ENCODE measurements at places on chromosomes 2 and 18. TPM values are rescaled to one million over a fixed set of nuclear protein-coding genes. Genes with fewer than 3 reads are reported as not detected.

- H3K4me3 ChIP-seq: no peak overlapping the region
- no peaks in the 10 kb centered on the region for H3K27me3 ChIP-seq
- H3K36me3 ChIP-seq: no peaks in the 10 kb centered on the region
- no peaks in the 10 kb centered on the region for H3K4me1 ChIP-seq
- no peak overlapping the region for H3K27ac ChIP-seq
These were observed 344.0 kb upstream of the DDX18 start for GRCh38 chr2:117470311-117471095.

DNA sequence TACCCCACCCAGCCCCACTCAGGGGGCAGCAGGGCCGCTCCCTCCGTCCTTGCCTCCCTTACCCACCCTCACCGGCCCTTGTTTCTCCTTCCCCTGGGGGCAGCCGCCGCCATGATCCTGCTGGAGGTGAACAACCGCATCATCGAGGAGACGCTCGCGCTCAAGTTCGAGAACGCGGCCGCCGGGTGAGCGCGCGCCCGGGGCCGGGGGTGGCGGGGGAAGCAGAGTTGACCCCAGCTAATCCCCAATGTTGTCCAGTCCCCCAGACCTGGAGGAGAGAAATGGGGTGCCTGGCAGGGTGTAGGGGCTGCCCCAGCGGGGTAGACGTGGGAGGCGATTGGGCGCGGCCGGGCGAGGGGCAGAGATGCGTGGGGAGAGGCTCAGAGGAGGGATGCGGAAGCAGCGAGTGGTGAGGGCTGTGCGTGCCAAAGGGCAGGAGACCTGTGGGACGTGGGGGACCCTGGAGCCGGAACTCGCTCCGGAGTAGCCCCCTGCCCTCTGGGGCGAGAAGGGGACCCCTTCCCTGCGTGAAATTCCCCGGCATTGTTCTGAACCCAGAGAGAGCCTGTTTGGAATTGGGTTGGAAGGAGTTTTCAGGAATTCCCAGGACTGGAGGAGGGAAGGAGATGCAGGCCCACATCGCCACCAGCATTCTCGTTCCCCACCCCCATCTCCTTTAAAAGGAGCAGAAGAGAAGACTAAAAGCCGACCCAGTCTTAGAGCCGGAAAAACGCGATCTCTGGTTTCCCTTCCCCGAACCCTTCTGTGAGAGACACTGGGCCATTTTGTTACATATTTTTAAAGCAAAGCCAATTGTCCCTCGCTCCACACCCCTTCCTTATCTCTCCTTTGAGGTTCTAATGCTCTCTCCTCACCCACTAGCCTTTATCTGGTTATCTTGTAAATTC lies 625 bp downstream of the ARPC2 start:
- H3K4me3 ChIP-seq: peak overlapping the region; percentile 62
- H3K4me1 ChIP-seq: peaks cover 46% of the 10 kb centered on the region
- H3K27me3 ChIP-seq: no peaks in the 10 kb centered on the region
- DNase-seq: peak; percentile 85
- H3K36me3 ChIP-seq: peaks cover 10% of the 10 kb centered on the region

- H3K4me1 ChIP-seq: no peaks in the 10 kb centered on the region
- H3K4me3 ChIP-seq: no peak overlapping the region
- DNase-seq: no peak
- no peak overlapping the region for H3K27ac ChIP-seq
- H3K27me3 ChIP-seq: no peaks in the 10 kb centered on the region
- H3K36me3 ChIP-seq: no peaks in the 10 kb centered on the region
These were observed 385.1 kb upstream of the POU3F3 start for GRCh38 chr2:104468846-104469245.

ADD2 gene
- 2.7 TPM for total RNA-seq

DNA sequence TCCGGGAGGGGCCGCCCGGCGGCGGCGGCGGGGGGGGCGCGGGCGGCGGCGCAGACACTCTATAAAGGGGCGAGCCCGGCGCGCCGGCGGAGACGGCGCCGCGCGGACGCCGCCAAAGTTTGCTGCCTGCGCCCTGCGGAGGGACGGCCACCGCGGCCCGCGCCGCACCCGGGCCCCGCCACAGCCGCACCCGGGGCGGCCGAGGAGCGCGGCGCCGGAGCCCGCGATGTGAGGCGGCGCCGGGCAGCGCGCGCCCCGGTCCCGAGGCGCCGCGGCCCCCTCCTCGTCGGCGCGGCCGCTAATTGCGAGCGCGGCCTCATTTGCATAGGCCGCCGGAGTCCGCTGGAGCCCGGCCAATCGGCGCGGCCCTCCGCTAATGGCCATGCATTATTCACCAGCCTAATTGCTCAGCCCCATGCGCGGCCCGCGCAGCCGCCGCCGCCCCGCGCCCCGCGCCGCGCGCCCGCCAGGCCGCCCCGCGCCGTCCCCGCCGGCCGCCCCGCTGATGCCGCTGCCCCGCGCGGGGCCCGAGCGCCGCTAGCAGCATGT lies at the start of gene SALL3:
TSS of gene SALL3 (plus strand) at position 89 of the 549 bp plus-strand sequence. CDS start at position 546, 457 bp downstream.
- no peak within 1 kb of the TSS for H3K27ac ChIP-seq
- DNase-seq: no peak
- no peaks in the 10 kb centered on the region for H3K4me1 ChIP-seq
- no peaks in the 10 kb centered on the region for H3K36me3 ChIP-seq
- peaks cover 93% of the 10 kb centered on the region for H3K27me3 ChIP-seq

GRCh38 chr2:4628998-4629501 lies 925.7 kb downstream of the DCDC2C start:
- H3K36me3 ChIP-seq: no peaks in the 10 kb centered on the region
- no peak overlapping the region for H3K4me3 ChIP-seq
- H3K4me1 ChIP-seq: no peaks in the 10 kb centered on the region
- H3K27me3 ChIP-seq: no peaks in the 10 kb centered on the region
- DNase-seq: no peak
- no peak overlapping the region for H3K27ac ChIP-seq

TTL gene
- total RNA-seq: 35.4 TPM

- no peaks in the 10 kb centered on the region for H3K36me3 ChIP-seq
- no peak overlapping the region for H3K27ac ChIP-seq
- no peak for DNase-seq
- no peaks in the 10 kb centered on the region for H3K4me1 ChIP-seq
These were observed 62.8 kb downstream of the ABCB11 start for GRCh38 chr2:168968342-168968741.

- no peak overlapping the region for H3K27ac ChIP-seq
- H3K4me3 ChIP-seq: no peak overlapping the region
- no peak for DNase-seq
These were observed 42.4 kb upstream of the FIGN start for GRCh38 chr2:163778045-163778781.

DNA sequence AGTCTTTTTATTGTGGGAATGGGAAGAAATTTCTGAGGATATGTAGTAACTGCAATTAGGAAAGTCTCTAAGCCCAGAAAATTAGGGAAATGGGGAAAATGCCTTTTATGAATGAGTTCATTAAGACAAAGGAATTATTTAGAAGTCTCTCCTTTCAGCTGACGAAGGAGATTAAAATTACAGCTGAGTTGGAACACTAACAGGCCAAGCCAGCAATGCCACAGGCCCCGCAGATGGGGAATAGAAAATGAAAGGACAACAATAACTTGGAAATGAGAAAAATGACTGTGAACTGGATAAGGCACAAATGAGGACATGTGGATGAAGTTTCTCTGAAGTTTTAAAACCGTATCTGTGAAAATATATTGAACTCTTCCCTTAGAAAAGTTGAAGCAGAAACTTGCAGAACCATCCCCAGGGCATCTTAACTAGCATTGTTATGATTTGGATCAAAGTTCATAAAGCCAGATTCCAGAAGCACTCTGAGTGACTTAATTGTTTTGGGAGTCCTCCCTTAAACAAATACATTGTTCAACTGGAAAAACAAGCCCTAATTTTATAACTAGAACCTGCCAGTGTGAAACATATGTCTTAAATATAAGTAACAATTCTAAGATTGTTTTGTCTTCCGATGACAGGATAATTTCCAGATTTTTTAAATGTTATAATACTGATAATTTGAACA lies 51.3 kb downstream of the C2orf76 start:
- no peaks in the 10 kb centered on the region for H3K27me3 ChIP-seq
- H3K27ac ChIP-seq: peak overlapping the region; percentile 66
- peaks cover 13% of the 10 kb centered on the region for H3K4me1 ChIP-seq
- no peak overlapping the region for H3K4me3 ChIP-seq

FEV gene
- total RNA-seq: not detected

DNA sequence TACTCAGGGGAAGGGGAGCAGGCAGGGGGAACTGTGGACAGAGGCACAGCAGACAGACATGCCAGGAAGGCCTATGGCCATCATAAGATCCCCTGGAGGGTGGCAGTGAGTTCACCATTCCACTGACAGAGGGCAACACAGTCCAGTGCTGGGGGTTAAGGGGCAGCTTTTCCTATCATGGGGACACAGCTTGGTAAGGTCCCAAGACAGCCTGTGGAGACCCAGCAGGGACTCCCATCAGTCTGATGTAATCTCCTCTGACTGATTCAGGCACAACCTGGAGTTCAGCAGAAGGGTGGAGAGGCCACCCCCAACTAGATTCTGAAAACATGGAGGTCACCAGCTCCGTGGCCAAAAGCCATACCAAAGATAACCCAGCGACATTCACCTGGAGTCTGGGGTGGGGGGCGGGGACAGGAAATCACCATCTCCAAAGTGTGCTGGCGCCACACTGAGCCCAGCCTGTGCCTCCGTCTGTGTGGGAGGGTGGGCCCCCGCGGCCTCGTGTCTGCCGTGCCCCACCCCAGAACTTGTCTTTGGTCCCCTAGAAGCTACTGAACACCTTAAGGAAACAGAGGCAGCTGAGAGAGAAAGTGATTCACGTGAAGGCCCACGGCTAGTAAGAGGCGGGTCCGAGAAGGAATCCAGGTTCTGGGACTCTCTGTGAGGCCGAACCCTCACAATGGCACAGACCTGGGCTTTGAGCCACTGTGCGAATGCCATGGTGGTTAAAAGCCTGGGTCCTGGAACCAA lies 28.6 kb downstream of the DNMT3A start:
- no peak overlapping the region for H3K4me3 ChIP-seq
- H3K4me1 ChIP-seq: peaks cover 85% of the 10 kb centered on the region
- no peak overlapping the region for H3K27ac ChIP-seq
- H3K27me3 ChIP-seq: no peaks in the 10 kb centered on the region
- no peak for DNase-seq
- peaks cover 20% of the 10 kb centered on the region for H3K36me3 ChIP-seq

- no peak overlapping the region for H3K4me3 ChIP-seq
- H3K36me3 ChIP-seq: no peaks in the 10 kb centered on the region
- no peaks in the 10 kb centered on the region for H3K27me3 ChIP-seq
- DNase-seq: no peak
These were observed 43.5 kb downstream of the SLC9A2 start for GRCh38 chr2:102662833-102663232.

- no peaks in the 10 kb centered on the region for H3K4me1 ChIP-seq
- no peak overlapping the region for H3K27ac ChIP-seq
- DNase-seq: no peak
- no peaks in the 10 kb centered on the region for H3K36me3 ChIP-seq
- peaks cover 7% of the 10 kb centered on the region for H3K27me3 ChIP-seq
These were observed 176.0 kb downstream of the SMAD2 start for GRCh38 chr18:47754311-47755101.

DNA sequence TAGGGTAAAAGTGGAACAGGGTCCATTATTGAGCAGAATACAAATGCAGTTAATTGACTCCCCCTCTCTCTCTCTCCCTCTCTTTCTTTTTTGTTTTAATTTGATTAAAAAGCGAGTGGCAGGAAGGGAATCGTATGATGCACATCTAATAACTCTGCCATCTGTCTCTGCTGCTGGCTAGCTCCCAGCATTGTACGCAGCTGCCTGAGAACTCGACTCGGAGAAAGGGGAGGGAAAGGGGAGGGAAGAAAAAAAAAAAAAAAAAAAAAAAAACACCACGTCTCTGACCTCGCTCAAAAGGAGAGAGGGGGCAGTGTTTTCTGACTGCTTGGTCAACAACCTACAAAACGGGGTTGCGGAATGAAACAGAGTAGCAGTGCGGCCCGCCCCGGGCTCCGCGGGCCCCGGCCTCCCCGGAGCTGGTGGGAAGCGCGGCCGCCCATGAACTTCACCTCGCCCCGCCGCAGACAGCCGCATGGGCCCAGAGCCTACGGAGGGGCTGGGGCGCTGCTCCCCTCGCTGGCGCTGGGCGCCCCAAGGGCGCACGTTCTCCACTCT lies 265.7 kb downstream of the TCF4 start:
- H3K27ac ChIP-seq: peak overlapping the region; percentile 92
- H3K27me3 ChIP-seq: no peaks in the 10 kb centered on the region
- H3K4me1 ChIP-seq: peaks cover 29% of the 10 kb centered on the region
- DNase-seq: peak; percentile 87

PDE6D gene
- total RNA-seq: 19.9 TPM

- no peak overlapping the region for H3K4me3 ChIP-seq
- no peak for DNase-seq
- H3K27ac ChIP-seq: no peak overlapping the region
- no peaks in the 10 kb centered on the region for H3K36me3 ChIP-seq
- no peaks in the 10 kb centered on the region for H3K4me1 ChIP-seq
- H3K27me3 ChIP-seq: no peaks in the 10 kb centered on the region
These were observed 20.4 kb downstream of the SERPINB7 start for GRCh38 chr18:63795606-63796005.

- no peaks in the 10 kb centered on the region for H3K4me1 ChIP-seq
- no peak overlapping the region for H3K4me3 ChIP-seq
- no peaks in the 10 kb centered on the region for H3K27me3 ChIP-seq
These were observed 76.4 kb upstream of the PARD3B start for GRCh38 chr2:204468746-204469429.
